ENCODE measurements at places on chromosomes 7 and 10. TPM values are rescaled to one million over a fixed set of nuclear protein-coding genes. Genes with fewer than 3 reads are reported as not detected.

GRCh38 chr7:19557726-19558465 is 150.9 kb downstream of the POLR1F start:
- DNase-seq: no peak

DNA sequence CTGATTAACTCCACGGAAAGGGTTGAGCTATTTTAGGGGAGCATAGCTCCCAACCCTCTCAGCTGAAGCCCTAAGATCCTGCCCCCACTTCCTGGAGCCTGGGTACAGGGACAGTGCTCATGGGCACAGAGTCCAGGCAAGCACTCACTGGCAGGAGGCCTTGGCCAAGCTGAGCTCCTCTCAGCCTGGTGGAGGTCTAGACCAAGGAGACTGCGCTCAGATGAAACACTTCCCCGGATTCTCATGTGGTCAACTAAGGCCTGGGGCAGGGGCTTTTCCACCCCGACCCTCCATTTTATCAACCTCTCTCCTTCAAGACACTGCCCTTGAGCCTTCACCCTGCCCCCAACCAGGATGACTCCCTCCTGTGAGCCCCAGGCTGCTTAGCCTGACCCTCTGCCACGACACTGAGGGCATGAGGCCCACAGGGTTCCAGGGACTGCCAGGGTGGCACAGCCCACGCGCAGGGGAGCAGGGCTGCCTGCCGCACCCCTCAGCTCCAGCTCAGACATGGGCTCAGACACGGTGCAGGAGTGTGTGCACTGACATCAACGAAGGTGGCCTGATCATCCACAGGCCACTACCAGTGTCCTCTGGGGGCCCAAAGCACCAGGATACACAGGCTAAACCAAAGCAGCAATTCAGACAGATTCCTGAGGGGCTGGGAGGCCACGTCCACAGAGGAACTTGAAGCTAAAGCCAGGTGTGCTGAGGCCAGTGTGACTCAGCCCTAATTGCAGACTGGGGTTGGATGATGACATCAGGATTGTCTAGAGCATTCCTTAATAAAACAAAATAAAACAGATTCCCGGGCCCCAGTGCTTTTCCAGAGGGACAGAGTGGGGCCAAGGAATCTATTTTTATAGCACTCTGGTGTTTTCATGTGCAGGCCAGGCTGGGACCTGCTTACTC is 18.8 kb downstream of the CHAT start:
- peak; percentile 65 for DNase-seq

- no peak for DNase-seq
These were observed 13.0 kb upstream of the DLG5 start for GRCh38 chr10:77939561-77940001.

DNA sequence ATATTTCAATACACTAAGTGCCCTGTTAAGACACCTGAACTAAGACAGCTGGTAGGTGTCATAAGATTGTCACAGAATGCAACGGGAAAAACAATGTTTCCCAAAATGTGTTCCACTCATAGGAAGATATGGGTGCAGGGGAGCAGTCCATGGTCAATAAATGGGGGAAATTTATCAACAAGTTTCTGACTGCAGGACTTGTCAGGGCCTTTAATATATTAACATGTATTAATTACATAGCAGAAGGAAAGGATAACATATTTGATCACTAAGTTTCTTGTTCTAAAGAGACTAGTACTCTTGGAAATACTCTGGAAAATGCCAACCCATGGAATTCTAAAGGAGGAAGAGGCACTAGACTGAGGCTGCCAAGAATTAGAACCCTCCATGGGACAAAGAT is 6.7 kb downstream of the RBP3 start:
- DNase-seq: no peak

DNA sequence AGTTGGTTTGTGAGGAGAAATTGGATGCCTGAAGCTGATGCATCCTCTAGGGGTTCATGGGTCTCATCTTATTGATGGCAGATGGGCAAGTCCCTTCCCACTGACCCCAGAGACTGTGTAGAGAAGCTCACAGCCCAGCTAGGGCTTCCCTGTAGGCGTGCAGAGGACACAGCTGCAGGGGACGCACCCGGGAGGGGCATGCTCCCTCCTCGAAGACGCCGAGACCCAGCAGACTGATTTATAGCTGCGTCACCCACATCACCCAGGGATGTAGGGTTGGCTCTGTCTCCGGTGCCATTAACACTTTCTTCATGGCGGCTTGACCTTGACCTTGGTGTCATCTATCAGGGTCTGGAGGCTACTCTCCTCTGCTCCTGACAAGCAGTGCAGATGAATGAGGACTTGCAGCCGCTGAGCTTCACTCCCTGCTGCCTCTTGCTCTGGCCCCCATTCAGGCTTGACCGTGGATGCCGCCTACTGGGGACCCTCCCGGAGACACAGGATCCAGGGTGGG is 549.7 kb downstream of the TCERG1L start:
- peak; percentile 54 for DNase-seq

Gene LRRC18
- total RNA-seq: not detected

Gene NXPH1
- not detected for total RNA-seq

Gene ST8SIA6
- total RNA-seq: 0.24 TPM
